ENCODE measurements at places on chromosomes 2 and 18.

- DNase-seq = no peak
Observed at GRCh38 chr2:46270384-46270783, 26.8 kb upstream of the EPAS1 start.

DNA sequence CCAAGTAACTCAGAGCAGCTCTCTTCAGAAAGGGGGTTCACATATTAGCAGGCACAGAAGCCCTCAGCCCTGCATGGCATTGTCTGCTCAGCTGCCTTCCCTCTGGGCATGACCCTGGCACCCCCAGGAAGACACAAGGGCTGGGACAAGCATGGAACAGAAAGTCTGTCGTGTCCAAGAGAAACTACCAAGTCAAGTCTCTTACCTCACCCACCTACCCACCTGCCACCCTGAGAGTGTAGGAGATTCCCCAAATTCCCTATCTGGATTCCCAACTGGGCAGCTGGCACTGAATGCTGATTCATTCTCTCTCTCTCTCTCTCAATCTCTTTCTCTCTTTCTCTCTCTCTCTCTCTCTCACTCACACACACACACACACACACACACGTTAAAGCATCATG lies 21.6 kb downstream of the SMAD7 start:
- no peak for DNase-seq

- no peak for DNase-seq
Observed at GRCh38 chr2:191888400-191889166, 41.7 kb upstream of the CAVIN2 start.

DNA sequence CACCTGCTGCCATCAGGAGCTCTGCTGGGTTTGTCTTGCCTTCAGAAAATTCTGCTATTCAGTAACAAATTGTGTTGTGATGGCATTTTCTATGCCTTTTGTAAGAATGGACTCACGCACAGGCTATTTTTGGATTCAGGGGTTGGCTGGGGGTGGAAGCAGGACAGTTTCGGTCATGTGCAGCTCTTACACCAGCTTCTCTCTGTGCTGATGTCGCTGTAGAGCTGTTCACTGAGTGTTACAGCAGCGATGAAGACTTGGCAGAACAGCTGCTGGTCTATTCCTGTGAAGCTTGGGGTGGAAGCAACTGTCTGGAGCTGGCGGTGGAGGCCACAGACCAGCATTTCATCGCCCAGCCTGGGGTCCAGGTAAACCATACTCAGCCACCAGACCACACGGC lies 49.2 kb downstream of the TRPM8 start:
- DNase-seq = no peak

- no peak for DNase-seq
Observed at GRCh38 chr2:179262077-179262660, 2.5 kb downstream of the SESTD1 start.

GRCh38 chr2:43127208-43127940 lies 99.0 kb downstream of the ZFP36L2 start:
- DNase-seq = no peak
